Cerebellar cortex (tissue), 1 donor: ENCODE measurements at places on chromosomes 5 and 9.

DNA sequence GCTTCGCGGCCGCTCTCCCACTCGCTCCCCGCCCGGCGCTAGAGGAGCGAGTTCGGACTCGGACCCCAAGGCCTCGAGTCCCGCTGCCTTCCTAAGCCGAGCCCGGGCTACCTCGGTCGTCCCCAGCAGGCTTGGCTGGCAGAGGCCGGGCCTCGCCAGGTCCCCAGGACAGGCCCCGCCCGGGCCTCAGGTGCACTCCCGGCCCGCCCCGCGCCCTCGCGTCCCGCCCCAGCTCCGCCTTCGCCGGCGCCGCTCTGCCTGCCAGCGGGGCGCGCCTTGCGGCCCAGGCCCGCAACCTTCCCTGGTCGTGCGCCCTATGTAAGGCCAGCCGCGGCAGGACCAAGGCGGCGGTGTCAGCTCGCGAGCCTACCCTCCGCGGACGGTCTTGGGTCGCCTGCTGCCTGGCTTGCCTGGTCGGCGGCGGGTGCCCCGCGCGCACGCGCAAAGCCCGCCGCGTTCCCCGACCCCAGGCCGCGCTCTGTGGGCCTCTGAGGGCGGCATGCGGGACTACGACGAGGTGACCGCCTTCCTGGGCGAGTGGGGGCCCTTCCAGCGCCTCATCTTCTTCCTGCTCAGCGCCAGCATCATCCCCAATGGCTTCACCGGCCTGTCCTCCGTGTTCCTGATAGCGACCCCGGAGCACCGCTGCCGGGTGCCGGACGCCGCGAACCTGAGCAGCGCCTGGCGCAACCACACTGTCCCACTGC is at the start of gene SLC22A5:
Gene SLC22A5 (plus strand): TSS at position 237 of the 707 bp plus-strand sequence. CDS start 263 bp downstream, at position 500.
- peak; percentile 73 for DNase-seq

- no peak for DNase-seq
Observed at GRCh38 chr5:122586351-122586750, 188.5 kb upstream of the SNX2 start.

GRCh38 chr5:18329328-18329727 is 695.1 kb downstream of the TAF11L14 start:
- DNase-seq = no peak

- no peak for DNase-seq
Observed at GRCh38 chr5:126826619-126827215, 49.8 kb downstream of the LMNB1 start.

DNA sequence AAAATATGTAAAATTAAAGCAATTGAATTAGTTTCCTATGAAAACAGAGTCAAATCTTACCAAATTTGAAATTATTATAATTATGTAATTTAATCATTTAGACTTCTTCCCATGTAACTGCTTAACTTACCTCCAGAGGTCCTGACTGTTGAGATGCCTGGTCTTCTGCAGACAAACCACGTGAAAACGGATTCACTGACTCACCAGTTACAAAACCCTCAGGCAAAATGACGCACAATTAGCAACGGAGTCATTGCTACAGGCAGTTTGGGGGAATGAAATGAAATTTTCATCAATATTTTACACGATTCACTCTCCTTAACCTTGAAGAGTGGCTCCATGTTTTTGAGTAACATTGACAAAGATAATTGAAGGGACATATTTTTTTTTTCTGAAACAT is 460.8 kb downstream of the MTRR start:
- DNase-seq = no peak

DNA sequence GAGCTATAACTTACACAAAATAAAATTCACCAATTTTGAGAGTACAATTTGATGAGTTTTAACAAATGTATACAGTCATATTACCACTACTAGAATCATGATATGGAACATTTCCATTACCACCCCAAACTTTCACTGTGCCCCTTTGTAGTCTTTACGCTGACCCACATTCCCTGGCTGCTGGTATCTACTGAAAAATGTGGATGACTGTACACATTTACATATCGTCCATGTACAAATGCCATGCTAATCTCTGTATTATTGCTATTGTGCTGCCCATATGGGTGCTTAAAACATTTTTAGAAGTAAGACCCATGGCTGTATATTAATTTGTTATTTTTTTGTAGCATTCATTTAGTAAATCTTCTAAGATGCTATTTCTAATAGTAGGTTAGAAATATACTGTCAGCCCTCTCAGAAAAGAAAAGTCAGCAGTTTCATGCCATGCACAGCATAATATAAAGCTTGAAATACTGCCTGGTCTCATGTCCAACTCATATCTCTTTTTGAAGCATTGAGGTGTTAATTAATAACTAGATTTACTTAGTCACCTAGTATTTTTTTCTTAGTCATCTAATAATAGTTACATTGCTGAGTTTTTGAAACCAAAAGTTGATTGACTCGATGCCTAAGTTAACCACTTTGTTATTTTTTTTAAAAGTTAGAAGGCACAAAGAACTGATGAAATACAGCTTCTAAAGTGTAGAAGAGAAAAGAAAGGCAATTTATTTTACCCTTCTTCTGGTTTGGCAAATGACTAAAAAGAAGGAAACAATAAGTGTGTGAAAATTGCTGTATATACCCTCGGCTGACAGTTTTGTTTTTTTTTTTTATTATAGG is 188.3 kb upstream of the MEF2C start:
- no peak for DNase-seq
